ENCODE measurements at places on chromosomes 11 and 22.

DNA sequence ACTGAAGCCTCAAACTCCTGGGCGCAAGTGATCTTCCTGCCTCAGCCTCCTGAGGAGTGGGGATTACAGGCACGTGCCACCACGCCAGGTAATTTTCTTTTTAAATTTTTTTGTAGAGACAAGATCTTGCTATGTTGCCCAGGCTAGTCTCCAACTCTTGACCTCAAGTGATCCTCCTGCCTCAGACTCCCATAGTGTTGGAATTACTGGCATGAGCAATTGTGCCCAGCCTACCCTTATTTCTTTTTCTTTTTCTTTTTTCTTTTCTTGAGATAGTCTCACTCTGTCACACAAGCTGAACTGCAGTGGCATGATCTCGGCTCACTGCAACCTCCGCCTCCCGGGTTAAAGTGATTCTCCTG is 63.9 kb downstream of the AAMDC start:
- no peak for DNase-seq

DNA sequence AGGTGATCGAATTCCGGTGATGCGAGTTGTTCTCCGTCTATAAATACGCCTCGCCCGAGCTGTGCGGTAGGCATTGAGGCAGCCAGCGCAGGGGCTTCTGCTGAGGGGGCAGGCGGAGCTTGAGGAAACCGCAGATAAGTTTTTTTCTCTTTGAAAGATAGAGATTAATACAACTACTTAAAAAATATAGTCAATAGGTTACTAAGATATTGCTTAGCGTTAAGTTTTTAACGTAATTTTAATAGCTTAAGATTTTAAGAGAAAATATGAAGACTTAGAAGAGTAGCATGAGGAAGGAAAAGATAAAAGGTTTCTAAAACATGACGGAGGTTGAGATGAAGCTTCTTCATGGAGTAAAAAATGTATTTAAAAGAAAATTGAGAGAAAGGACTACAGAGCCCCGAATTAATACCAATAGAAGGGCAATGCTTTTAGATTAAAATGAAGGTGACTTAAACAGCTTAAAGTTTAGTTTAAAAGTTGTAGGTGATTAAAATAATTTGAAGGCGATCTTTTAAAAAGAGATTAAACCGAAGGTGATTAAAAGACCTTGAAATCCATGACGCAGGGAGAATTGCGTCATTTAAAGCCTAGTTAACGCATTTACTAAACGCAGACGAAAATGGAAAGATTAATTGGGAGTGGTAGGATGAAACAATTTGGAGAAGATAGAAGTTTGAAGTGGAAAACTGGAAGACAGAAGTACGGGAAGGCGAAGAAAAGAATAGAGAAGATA is at the start of gene MALAT1:
Gene MALAT1 (plus strand): TSS at position 69 of the 736 bp plus-strand sequence.
- peak; percentile 93 for DNase-seq

DNA sequence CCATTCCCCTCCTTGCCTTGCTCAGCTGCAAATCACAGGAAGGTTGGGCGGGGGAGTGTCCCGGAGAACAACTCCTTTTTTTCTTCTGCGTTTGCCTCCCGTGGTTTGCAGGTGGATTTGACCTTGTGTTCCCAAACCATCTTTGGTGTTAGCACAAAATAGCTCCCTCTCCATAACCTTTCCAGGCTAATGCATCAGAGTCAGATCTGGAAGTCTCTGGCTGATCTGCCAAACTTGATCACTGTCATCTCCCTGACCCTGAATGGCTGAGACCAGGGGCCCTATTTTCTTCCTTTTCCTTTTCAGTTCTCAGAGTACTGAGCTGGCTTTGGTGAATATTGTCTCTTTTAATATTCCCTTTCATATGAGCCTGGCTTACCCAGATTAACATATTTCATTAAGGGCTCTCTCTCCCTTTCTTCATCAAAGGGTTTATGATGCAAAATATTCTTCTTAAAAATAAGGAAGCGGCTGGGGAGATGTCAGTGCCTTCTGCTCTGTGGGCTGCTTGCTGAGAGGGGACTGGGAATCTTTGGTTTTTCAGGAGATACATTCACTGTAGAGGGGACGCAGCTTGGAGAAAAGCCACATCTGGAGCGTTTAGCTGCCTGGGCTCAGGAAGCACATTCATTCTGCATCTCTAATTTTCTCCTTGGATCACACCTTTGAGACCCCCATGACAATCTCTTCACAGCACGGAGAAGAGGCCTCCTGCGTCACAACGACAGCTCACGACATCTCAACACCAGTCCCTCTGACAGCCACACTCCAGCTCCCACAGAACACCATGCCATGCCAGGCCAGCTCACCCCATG is 148.3 kb downstream of the CEP164 start:
- DNase-seq = no peak

DNA sequence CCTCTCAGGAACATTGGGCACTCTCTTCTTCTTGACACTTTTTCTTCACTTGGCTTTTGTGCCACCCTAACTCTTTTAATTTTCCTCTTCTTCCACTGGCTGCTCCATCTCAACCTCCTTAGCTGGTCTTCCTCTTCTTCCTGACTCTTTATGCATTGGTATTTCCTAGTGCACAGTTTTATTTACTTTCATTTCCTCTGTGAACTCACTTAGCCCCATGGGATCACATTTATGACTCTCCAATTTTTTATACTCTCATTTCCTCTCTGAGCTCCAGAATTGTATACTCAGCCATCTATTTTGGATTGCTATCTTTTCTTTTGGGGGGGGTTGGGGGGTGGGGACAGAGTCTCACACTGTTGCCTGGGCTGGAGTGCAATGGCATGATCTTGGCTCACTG is 38.5 kb upstream of the LARGE1 start:
- no peak for DNase-seq

GRCh38 chr11:120197977-120198376 is 12.9 kb upstream of the OAF start:
- no peak for DNase-seq

GRCh38 chr22:49305966-49306631 is 521.6 kb downstream of the BRD1 start:
- no peak for DNase-seq
